ENCODE measurements at places on chromosomes 12 and 14.

DNA sequence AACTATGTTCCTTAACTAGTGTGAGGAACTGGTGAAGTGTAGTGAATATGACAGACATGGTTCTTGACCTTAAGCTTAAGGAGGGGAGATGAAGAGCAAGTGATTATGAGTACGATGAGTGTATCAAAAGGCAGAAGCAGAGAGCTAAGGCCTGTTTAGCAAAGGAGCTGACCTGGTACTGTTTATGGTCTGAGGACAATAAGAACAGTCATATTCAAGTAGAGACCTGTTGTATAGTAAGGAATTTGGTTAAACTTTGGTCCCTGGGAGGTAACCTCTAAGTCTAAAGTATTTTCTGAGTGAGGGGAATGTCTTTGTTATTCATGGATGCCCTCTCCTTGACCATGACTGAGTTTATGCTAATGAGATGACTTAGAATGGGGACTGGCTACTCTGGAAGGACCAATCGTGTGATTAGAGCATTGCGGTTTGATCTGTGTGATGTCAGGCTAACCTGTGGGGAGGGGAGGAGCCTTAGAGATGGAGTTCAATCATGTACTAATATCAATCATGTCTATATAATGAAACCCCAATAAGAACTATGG, 389.3 kb downstream of the BMP4 start:
- DNase-seq = no peak

GRCh38 chr12:64696080-64696741, 63.0 kb downstream of the GNS start:
- no peak for DNase-seq

DNA sequence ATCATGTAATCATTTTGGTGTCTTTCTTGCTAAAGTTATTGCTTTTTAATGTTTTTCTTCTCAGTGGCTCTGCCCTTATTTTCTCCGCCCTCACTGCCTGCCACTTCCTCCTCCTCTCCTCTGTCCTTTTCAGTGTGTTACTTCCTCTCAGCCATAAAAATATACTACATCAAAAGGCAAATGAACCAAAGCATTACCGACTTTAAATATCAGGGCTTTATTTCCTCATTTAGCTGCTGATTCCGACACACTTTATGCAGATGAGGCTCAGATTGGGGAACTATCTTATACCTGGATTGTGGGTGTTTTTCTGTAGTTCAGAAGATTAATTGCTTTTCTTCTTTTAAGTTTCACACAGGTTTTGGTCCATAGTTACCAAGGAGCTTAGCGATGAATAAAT, 118.1 kb downstream of the CMAS start:
- DNase-seq = no peak

GRCh38 chr12:118709946-118710345, 271.4 kb upstream of the SRRM4 start:
- DNase-seq = no peak

DNA sequence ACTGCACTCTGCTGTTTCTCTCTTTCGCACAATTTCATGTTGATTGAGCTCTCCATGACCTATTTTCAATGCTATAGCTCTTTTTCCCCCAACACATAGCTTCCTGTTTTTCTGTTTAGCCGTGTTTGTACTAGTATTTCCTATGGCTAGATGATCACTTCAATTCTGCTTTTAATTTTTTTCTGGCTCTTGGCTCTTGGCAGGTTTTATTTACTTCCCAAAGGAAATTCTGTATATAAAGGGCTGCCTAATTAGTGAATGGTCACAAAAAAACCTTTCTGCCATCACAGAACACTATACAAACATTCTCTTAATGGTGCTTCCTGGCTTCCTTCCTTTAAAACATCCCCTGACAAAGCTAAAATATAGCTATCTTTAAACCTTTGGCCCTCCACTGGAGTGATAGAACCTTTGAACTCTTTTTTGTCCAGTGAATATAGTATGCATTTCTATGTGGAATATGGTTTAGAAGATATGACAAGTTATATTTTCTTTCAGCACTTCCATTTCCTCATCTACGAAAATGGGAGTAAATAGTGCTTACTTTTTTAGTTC, 88.2 kb downstream of the RASSF9 start:
- no peak for DNase-seq

GRCh38 chr14:102508774-102509745, 516 bp downstream of the ANKRD9 start:
- no peak for DNase-seq

DNA sequence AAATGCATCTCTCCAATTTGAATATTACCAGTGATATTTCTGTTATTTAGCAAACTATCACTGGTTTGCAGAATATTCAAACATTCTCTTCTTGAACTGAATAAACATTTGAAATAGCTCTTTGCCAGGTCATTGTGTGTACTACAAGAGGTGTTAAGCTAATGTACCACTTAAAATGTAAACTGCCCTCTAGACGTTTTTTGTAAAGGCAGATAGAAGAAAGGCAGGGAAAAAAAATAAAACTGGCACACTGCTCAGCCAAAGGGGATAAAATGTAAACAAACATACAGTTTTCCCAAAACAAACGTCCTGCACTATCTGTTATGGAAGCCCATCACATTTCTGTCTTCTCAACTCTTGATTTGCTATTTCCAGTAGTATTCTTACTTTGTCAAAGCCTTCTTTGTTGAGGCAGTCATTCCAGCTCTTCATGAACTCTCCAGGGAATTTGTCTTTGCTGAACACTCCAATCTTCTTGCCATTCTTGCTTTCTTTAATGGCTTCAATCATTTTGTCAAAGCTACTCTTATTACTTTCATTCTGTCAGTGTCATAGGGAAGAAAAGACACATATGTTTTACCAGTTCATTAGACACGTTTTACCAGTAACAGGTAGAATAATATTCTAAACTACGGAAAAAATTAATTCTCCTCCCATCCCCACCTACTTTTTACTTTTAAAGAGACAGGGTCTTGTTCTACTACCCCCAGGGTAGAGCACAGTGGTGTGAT, 13.7 kb downstream of the SUPT16H start:
- no peak for DNase-seq

DNA sequence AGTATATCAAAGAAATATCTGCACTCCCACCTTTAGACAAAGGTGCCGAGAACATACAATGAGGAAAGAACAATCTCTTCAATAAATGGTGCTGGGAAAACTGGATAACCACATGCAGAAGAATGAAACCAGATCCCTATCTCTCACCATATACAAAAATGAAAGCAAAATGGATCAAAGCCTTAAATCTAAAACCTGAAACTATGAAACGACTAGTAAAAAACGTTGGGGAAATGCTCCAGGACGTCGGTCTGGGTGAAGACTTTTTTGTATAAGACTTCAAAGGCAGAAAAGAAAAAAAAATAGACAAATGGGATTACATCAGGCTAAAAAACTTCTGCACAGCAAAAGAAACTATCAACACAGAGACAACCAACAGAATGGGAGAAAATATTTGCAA, 83.8 kb downstream of the PPM1A start:
- DNase-seq = no peak

GRCh38 chr12:32603858-32604257, 75.2 kb upstream of the DNM1L start:
- DNase-seq = no peak

- no peak for DNase-seq
Measured at GRCh38 chr12:19926266-19926665, 442.1 kb upstream of the PDE3A start.

DNA sequence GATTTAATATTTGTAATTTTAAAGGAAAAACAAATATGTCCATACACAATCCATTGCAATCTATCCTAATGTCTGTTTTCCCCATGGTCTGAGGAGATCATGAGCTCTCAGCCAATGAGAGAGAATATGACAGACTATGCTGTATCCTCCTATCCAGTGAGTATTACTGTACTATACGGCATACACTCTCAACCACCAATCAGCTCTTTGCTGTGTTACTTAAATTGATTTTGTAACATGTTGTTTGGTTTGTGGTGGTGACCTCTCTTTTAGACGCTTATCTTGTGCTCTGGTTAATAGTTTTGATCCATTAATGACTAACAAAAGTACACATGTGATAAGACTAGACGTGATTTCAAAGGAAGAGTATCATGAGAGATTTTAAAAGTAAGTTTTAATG, 231.5 kb upstream of the FOXN3 start:
- DNase-seq = no peak

- DNase-seq = no peak
Measured at GRCh38 chr14:70599345-70599744, 1.1 kb downstream of the MED6 start.

DNA sequence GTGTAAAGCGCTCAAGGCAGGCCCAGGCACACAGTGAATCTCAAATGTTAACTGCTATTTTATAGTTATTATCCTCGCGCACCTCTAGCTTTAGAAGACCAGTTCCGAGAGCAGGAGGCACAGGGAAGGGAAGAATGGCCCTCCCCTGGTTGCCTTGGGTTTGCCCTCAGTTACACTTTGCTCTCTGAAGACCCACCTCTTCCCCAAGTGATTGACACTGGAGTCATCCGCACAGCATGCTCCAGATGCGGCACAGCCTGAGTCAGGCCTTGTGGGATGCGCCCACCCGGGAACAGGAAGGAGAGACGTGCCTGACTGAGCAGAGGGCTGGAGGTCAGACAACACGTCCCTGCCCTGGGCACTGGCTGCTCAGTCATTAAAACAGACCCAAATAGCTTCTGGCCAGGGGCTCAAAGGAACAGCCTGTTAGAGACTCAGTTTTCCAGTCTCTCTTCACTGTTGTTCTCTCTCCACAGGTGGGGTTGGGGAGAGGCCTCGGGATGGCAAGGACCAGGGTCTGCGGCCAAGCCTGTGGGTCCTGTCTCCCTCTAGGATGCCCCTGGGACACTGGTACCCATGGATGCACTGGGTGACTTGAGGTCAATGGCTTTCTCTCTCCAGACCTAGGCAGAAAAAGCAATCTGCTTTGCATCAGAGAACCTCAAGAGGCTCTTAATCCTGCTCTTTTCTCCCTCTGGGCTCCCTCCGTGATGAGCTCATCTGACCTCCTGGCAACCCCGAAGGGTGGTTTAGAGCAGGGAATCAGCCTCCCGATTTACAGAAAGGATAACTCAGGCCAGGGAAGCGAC, 13.6 kb upstream of the MLXIP start:
- no peak for DNase-seq

DNA sequence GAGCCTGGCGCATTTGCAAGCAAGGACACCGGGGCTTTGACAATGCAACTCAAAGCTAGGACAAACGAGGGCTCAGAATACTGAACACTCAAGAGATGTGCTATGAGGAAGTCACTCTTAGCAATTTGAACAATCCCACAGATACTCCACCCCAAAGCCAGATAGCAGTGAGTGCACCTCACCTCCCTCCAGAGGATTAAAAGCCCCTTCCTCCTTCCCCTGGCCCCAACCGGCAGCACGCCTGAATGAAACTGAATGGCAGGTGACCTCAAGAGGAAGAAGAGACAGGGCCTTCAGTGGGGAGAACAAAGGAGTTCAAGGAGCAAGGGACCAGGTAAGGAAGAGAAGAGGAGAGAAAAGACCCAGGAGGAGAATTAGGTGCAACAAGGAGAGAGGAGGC, 1.9 kb upstream of the KRT78 start:
- no peak for DNase-seq

GRCh38 chr14:24634158-24634557, at the start of gene GZMB:
Gene GZMB, minus strand, starts transcription at chr14:24634190. Its CDS starts 30 bp downstream, at chr14:24634160.
- no peak for DNase-seq

- no peak for DNase-seq
Measured at GRCh38 chr14:100470523-100470897, 116.7 kb downstream of the BEGAIN start.

- no peak for DNase-seq
Measured at GRCh38 chr12:25101092-25101445, 93.9 kb downstream of the DNAI7 start.

Data from activated CD4-positive, alpha-beta T cell treated with anti-CD3 and anti-CD28 coated beads, Interleukin-2, amount 50 U/mL, for 24 hours (primary cell).